NT2/D1 (cell line): ENCODE measurements at places on chromosomes 4 and X.
A peak's percentile ranks its signal among the peaks of the same experiment; 100 is the strongest.

DNA sequence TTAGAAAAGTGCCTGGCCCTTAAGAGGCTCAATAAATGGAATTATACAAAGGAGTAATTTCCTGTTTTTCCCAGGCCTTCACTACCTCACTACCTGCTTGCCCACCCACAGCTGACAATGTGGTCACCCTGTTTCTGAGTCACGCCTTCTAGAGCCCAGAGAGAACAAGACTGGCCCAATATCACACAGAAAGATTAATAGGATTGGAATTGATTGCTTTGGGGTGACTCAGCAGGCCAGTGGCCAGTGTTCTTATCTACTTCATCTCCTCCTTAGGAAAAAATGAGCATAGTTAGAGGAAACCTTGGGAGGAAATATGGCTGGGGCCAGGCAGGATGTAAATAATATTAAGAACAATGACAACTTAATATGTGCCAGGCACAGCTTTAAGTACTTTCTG is 4.5 kb upstream of the FGF16 start:
- no peak for DNase-seq

- DNase-seq, result peak; percentile 13
Measured at GRCh38 chr4:80336582-80336981, 1.1 kb downstream of the CFAP299 start.

DNA sequence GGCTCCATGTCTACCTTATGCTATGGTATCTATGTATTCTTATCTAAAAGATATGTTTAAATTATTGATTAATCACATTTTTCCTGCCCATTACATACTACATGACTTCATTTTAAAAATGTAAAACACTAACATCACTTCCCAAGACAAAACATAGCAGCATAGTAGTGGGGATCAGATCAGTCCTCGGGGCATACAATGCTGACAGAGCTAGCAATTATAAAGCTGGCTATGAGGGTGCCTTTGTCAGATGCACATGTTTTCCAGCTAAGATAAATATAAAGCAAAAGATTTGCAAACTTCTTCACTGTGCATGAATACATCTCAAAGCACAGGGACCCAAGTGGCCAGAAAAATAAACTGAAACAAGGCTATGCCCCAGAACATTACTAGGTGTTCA is 549.8 kb upstream of the INTU start:
- DNase-seq, result no peak

DNA sequence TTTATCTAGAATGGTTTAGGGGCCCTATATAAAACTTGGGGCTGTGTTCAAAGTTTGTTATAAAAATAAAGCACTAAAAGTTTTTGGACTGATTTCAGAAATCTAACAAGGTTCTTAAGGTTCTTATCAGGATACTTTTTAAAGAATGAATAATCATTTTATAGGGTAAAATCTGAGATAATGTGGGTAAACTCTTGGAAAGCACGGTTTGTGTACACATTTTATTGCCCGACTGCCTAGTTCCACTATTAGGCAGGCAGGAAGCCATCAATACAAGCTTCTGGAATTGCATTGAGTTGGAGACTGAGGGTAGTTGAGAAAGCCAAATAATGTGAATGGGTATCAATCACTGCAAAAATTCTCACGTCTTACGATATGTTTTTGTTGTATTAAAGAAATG is 331.0 kb upstream of the PITX2 start:
- no peak for DNase-seq
